H4 (cell line): ENCODE measurements at places on chromosomes 16 and 17.
A peak's percentile ranks its signal among the peaks of the same experiment; 100 is the strongest.

GRCh38 chr17:60106340-60107059 lies 27.8 kb upstream of the HEATR6 start:
- peak; percentile 25 for DNase-seq

- no peak for DNase-seq
These were observed 89.0 kb downstream of the SYCE1L start for GRCh38 chr16:77288222-77288621.

DNA sequence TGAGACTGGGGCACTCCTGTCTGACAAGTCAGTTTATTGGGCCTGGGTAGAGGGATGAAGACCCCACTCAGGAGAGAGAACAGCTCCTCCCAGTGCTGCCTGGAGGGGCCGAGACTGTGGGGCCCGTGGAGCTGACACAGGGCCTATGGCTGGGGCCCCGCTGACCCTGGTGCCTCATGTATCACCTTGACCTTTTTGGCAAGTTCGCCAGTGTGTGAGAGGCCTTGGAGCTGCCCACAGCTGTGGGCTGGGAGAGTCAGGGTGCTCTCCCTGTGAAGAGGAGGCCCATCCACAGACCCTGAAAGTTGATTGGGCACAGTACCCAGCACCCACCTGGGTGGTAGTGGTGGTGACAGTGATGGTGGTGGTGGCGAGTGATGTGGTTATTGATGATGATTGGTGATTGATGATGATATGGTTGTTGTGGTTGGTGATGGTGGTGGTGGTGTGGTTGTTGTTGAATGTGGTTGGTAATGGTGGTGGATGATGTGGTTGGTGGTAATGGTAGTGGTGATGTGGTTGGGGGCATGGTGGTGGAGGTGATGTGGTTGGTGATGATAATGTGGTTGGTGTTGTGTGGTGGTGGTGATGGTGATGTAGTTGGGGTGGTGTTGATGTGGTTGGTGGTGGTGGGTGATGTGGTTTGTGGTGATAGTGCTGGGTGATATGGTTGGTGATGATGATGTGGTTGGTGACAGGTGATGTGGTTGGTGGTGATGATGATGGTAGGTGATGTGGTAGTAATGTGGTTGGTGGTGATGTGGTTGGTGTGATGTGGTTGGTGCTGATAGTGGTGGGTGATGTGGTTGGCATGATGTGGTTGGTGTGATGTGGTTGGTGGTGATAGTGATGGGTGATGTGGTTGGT lies 29.1 kb downstream of the BAHCC1 start:
- DNase-seq = no peak

- DNase-seq = no peak
These were observed 913 bp upstream of the PRR14 start for GRCh38 chr16:30649725-30650368.

GRCh38 chr16:86883583-86884389 lies 305.4 kb downstream of the FOXL1 start:
- no peak for DNase-seq

DNA sequence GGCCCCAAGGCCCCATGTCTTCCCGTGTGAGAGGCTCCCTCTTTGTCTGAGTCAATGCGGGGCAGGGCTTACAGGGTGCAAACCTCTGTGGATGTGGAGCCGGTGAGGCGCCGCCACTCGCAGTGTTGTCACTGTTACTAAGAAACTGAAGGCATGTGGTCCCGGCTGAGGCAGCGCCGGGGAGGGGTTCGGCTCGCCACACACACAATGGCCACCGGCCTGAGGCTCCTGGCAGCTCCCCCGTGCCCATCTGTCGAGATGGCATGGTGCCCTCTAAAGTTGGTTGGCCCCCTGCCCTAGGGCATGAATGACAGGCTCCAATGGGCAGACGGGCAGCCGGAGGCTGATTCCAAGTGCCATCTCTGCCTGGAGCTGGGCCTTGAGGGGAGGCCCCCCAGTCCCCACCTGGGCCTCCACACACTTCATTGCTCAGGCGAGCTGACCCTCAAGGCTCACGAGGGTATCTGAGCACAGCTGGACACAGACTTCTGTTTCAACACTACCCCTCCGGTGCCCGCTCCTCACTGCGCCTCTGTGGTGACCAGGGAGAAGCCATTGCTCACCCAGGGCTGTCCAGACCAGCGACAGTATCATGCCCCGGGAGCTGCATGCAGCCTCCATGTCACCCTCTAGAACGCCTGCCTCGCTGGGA lies 137.2 kb downstream of the C16orf78 start:
- DNase-seq = no peak

- DNase-seq = peak; percentile 48
These were observed 202.8 kb upstream of the WSB1 start for GRCh38 chr17:27091043-27091497.

DNA sequence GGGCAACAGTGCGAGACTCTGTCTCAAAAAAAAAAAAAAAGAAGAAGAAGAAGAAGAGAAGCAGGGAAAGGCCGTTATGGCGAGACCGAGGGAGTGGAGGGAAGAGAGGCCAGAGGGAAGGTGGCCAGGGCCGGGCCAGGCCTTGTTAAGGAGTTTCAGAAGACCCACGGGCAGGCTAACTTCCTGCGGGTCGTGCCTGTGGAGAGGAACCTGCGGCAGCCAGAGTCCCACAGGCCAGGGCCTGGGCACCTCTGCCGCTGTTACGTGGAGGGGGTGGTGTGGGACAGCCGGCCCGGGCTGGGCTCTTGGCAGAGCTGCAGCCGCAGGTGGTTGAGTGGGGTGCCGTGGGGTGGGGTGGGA lies 5.4 kb downstream of the WDR81 start:
- no peak for DNase-seq

- no peak for DNase-seq
These were observed 24.9 kb downstream of the HMOX2 start for GRCh38 chr16:4501071-4501478.

- no peak for DNase-seq
These were observed 220.6 kb downstream of the NTN1 start for GRCh38 chr17:9241774-9242496.

GRCh38 chr16:31168848-31169247 lies 11.1 kb upstream of the FUS start:
- no peak for DNase-seq

DNA sequence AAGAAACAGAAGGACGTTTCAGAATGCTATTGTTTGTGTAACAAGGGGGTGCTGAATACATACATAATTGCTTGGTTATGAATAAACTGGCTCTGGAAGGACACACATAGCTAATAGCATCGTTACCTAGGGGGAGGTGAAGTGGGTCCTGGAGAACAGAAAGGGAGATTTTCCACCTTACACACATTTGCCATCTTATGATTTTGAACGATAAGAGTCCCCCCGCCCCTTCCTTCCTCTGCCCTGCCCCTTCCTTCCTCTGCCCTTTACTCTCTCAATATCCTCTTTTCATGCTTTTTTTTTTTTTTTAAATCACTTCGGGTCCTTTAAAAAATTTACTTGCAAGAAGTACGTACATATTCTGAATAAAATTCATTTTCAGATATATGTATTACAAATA lies 902 bp upstream of the DHRS7B start:
- DNase-seq = no peak

- no peak for DNase-seq
These were observed 72.3 kb downstream of the SEC14L1 start for GRCh38 chr17:77212833-77213777.

DNA sequence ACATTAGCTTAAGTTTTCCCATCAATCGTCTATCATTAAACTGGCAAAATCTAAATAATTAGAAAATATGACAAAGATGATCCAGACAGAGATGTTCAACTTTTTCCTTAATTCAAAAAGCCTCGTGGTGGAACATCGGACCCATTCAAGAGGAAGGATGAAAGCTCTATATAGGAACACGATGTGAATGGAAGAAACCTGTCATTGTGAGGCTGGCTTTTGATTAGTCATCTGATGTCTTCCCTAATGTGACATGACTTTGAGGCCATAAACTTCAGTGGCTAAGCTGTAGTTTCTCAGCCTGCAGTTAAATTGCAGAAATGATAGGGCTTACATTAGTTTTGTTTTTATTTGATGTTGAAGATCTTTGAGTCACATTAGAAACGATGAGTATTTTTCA lies 1.0 kb downstream of the AMZ2 start:
- no peak for DNase-seq
